ENCODE measurements at places on chromosomes 3 and 15.
A peak's percentile ranks its signal among the peaks of the same experiment; 100 is the strongest.

DNA sequence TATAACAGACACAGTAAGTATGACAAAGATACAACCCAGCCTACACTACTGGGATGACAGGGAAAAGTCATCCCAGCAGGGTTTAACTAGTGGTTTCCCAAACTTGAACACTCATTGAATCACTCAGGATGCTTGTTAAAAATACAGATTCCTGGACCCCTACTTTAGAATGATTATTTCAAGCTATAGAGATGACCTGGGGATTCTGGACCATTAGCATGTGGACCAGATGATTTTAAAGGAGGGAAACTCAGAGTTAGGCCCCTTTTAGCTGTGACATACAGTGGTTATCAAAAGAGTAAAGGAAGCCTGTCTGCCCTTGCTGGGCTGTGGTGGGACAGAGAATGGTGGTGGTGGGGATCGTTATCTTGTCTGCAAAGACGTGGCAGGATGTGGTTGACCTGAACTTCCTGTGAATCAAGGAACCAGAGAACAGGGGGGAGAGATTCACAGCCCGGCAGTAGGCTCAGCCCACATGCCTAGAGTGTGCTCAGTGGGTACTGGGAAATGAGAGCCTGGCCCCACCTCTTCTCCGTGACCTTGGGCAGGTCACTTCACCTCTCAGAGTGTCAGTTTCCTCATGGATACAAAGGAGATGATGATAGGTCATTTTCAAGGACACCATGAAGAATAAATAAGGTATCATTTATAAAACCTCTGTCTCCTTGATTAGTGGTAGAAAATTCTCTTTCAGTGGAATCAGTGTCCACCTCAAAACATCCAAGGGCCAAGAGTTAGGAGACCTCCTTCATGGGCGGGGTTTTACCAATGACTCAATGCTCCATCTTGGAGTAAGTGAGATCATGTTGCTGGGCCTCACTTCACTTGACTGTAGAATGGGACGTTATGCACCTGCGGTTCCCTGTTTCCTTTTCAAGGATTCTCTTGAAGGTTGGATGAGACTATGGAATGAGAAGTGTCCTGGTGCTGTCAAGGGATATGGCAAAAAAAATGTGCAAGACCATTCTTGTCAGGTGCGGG lies 306.5 kb downstream of the RPLP1 start:
- peak; percentile 23 for DNase-seq
- no peak overlapping the region for H3K27ac ChIP-seq

DNA sequence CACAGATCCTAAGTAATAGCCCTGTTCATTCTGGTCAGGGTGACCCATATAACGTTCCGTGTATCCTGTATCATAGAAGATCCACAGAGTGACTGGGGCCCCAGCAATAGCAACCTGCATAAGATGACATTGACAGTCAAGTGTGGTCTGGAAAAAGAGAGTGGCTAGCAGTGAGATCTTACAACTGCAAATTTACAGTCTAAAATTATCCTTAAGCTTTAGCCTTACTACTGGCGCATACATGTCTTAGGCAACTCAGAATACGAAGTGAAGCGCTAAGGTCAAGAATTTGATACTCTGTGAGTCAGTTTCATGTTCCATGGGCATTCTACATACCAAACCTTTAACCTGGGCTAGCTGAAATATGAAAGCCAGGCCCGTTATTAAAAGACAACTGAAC lies 29.2 kb upstream of the IGDCC4 start:
- no peaks in the 10 kb centered on the region for H3K27me3 ChIP-seq
- peaks cover 93% of the 10 kb centered on the region for H3K36me3 ChIP-seq
- H3K4me1 ChIP-seq: no peaks in the 10 kb centered on the region
- no peak overlapping the region for H3K4me3 ChIP-seq

DNA sequence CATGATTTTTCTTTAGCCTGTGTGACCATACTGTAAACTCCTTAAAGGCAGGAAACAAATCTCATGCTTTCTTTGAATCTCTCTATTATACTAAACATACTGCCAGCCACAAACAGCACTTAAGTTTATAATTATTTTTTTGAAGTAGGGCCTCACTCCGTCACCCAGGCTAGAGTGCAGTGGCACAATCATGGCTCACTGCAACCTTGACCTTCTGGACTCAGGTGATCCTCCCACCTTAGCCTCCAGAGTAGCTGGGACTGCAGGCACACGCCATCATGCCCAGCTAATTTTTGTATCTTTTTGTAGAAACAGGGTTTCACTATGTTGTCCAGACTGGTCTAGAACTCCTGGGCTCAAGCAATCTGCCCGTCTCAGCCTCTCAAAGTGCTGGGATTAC lies 14.5 kb upstream of the SLITRK3 start:
- no peak for DNase-seq
- H3K27ac ChIP-seq: no peak overlapping the region
- H3K4me1 ChIP-seq: no peaks in the 10 kb centered on the region
- H3K36me3 ChIP-seq: no peaks in the 10 kb centered on the region

DNA sequence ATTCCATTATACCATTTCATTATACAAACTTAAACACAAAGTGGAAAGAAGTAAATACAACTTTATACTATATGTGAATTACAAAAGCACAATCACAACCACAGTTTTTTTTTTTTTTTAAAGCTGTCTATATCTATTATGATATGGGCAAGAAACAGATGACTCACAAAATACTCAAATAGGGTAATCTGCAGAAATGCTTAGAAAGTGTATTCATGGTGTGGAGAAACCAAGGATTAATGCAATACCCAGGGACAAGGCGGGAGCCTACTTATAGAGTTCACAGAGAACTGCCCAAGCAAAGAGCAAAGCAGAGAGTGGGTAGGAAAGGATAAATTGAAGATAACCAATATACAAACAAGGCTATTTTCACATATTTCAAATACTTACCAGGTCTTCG lies 332.0 kb downstream of the FHIT start:
- DNase-seq: no peak
- no peaks in the 10 kb centered on the region for H3K27me3 ChIP-seq
- peaks cover 4% of the 10 kb centered on the region for H3K4me1 ChIP-seq
- no peak overlapping the region for H3K27ac ChIP-seq
- H3K4me3 ChIP-seq: no peak overlapping the region
- H3K36me3 ChIP-seq: no peaks in the 10 kb centered on the region

DNA sequence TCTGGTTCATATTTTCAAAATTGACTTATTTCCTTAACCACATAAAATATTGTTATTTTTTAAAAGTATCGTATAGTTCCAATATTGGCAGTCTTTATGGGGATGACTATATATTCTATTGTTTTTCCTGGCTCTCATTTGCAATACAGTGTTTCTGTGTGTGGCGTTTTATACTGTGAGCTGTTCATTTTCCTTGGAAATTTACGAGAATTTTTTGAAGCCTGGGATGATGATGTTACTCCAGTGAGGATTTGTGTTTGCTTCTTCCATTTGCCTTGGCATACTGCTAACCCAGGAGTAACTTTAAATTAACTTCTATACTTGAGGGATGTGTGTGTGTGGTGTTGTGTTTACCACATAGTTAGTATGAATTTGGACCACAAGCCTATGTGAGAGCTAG lies 95.2 kb downstream of the NR1D2 start:
- H3K27me3 ChIP-seq: no peaks in the 10 kb centered on the region
- no peaks in the 10 kb centered on the region for H3K36me3 ChIP-seq
- H3K27ac ChIP-seq: no peak overlapping the region
- H3K4me1 ChIP-seq: peaks cover 21% of the 10 kb centered on the region
- no peak for DNase-seq

DNA sequence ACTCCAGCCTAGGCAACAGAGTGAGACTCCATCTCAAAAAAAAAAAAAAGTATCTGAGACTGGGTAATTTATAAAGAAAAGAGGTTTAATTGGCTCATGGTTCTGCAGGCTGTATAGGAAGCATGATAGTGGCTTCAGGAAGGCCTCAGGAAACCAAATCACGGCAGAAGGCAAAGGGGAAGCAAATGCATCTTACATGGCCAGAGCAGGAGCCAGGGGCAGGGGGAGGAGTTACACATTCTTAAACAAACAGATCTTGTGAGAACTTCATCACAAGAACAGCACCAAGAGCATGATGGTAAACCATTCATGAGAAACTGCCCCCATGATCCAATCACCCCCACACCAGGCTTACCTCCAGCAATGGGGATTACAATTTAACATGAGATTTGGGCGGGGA lies 37.2 kb downstream of the ACAP2 start:
- peaks cover 7% of the 10 kb centered on the region for H3K4me1 ChIP-seq
- DNase-seq: no peak
- peaks cover 7% of the 10 kb centered on the region for H3K36me3 ChIP-seq
- H3K27ac ChIP-seq: no peak overlapping the region

- no peak for DNase-seq
- H3K36me3 ChIP-seq: no peaks in the 10 kb centered on the region
- H3K27ac ChIP-seq: no peak overlapping the region
- peaks cover 18% of the 10 kb centered on the region for H3K4me1 ChIP-seq
Observed at GRCh38 chr3:99808163-99808794, 9.4 kb upstream of the CMSS1 start.

GRCh38 chr15:40960151-40960885 lies 7.0 kb downstream of the CHAC1 start:
- peaks cover 33% of the 10 kb centered on the region for H3K4me1 ChIP-seq
- no peaks in the 10 kb centered on the region for H3K36me3 ChIP-seq
- no peaks in the 10 kb centered on the region for H3K27me3 ChIP-seq

GRCh38 chr3:24680214-24680967 lies 185.7 kb upstream of the THRB start:
- H3K27me3 ChIP-seq: no peaks in the 10 kb centered on the region
- H3K4me1 ChIP-seq: no peaks in the 10 kb centered on the region
- H3K4me3 ChIP-seq: no peak overlapping the region
- no peaks in the 10 kb centered on the region for H3K36me3 ChIP-seq

- no peak overlapping the region for H3K4me3 ChIP-seq
- no peaks in the 10 kb centered on the region for H3K36me3 ChIP-seq
- no peak overlapping the region for H3K27ac ChIP-seq
- H3K27me3 ChIP-seq: no peaks in the 10 kb centered on the region
- no peak for DNase-seq
Observed at GRCh38 chr3:152902141-152902669, 67.3 kb downstream of the P2RY1 start.

GRCh38 chr15:67401336-67401735 lies 119.6 kb upstream of the C15orf61 start:
- no peaks in the 10 kb centered on the region for H3K36me3 ChIP-seq
- H3K27ac ChIP-seq: no peak overlapping the region
- no peak for DNase-seq
- H3K4me1 ChIP-seq: no peaks in the 10 kb centered on the region
- no peaks in the 10 kb centered on the region for H3K27me3 ChIP-seq

DNA sequence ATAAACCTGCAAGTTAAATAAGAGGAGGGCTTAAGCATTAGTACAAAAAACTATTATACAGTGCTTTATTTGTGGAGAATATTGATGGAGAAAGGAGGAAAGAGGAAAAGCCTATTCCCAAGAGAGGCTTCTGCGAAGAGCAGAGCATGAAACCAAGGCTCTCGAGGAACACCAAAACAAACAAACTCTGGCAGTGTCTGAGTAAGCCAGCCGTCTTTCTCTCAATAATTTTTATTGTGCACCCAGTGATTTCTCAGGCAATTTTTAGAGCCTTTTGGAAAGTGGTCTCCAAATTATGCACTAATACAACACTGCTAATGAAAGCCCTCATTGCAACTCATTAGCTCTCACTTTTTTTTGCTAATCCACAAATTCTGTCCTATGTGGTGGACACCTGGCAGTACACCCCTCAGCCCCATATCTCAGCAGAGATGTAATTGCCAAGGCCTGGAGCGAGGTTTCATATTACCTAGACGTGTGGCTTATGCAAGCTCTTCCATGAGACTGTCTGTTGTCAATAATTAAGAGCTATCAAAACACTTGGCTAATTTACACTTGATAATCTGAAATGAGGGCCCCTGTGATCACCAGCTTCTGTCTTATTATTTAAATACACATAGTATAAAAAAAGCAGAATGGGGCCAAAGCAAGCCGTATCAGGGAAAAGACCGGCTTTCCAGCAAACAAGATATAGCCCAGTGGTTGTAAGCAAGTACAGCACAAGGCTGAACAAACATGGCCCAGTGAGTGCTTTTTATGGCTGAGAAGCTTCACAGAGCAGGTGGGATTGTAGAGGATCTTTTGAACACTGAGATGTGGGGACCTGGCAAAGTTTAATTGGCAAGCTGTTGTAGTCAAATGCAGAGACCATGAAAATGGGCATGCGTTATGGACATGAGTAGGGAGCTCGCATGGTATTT lies 216.9 kb downstream of the ROBO2 start:
- H3K36me3 ChIP-seq: no peaks in the 10 kb centered on the region
- H3K4me1 ChIP-seq: no peaks in the 10 kb centered on the region
- no peak for DNase-seq
- H3K27ac ChIP-seq: no peak overlapping the region
- no peaks in the 10 kb centered on the region for H3K27me3 ChIP-seq

DNA sequence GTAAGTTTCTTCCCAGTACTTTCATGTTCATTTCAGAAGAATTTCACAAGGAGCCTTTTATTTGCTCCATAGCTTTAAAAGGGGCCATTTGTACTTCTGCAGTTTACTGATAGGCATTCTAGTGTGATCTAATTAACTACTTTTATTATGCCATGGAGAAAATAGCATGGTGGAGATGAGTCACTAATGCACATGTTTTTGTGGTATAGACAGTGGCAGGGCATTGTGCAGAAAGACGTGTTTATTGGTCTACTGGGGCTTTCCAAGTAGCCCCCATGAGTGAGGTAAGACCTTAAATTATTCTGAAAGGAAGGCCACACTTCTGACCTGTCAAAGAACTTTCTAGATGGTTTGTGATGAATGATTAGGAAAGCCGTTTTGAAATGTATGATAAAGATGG lies 810.0 kb upstream of the NR2F2 start:
- no peak overlapping the region for H3K4me3 ChIP-seq
- no peaks in the 10 kb centered on the region for H3K27me3 ChIP-seq
- no peak for DNase-seq

DNA sequence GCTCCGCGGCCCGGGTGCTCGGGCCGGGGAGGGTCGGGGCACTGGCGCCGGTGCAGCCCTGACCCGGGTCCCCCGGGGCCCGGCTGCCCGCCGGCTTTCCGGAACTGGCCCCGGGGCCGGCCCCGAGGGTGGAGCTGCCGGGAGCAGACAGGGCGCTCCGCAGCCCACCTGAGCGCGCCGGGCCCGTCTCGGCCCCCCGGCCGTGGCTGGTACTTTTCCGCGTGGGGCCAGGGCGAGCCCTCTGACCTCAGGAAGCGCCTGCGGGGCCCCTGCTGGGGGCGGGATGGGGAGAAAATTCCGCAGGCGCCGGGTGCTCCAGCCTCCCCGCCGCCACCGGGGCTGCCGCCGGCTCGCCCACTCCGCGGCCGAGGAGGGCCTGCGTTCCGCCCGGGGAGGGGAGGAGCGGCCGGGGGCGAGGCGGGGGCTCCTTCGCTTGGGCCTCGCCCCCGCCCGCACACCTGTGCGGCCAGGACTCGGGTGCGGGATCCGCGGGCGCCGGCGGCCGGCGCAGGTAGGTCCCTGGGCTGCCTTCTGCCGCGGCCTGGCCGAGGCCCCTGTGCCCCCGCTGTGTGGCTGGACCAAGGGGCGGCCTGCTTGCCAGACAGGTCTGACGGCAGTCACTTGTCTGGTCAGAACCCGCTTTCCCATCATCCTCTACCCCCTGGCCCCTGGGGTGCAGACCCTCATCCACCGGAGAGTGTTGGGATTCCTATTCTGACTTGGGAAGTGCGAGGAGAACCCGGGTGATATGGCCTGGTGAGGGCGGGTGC lies 3.5 kb downstream of the FURIN start:
- H3K4me1 ChIP-seq: peaks cover 67% of the 10 kb centered on the region
- H3K27me3 ChIP-seq: no peaks in the 10 kb centered on the region
- no peak for DNase-seq
- peaks cover 15% of the 10 kb centered on the region for H3K36me3 ChIP-seq
- peak overlapping the region; percentile 98 for H3K27ac ChIP-seq

All from left ventricle myocardium inferior (tissue), 1 donor.